Activated CD4-positive, alpha-beta T cell treated with anti-CD3 and anti-CD28 coated beads for 24 hours (primary cell): ENCODE measurements at places on chromosomes 1 and 21.

DNA sequence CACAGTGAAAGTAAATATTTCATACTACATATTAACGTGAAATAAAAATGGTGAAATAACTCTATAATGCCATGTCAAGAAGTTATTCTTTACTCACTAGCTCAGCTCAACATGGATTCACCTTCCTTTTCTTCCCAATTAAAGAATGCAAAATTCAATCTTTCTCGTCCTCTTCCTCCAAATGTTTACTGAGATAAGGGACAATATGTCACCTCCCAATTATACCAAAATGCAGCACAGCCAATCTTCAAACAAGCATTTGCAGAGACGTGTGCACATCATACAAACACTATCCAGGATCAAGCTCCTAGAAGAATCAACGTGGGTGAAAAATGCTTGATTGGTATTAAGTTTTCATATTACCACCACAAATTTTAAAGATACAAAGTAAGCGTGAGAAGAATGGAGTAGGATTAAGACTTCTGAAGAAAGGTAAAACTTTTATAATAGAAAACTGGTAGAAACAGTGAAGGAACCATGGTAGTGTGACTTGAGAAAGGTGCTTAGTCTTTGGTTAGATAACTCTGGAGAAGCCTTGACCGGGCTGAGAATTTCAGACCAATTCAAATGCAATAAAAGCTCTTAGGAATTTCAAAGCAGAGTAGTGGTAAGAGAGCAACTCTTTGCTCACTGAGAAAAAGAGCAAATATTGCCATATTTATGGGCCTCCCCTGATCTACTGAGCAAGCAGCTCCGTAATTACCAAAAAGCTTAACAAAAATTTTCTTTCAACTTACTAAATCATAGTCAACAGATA lies 7.2 kb downstream of the PTP4A2 start:
- no peak for DNase-seq

GRCh38 chr1:37169743-37170275 lies 135.5 kb upstream of the GRIK3 start:
- DNase-seq = no peak

- no peak for DNase-seq
Observed at GRCh38 chr1:67840449-67840848, 7.2 kb upstream of the GNG12 start.

DNA sequence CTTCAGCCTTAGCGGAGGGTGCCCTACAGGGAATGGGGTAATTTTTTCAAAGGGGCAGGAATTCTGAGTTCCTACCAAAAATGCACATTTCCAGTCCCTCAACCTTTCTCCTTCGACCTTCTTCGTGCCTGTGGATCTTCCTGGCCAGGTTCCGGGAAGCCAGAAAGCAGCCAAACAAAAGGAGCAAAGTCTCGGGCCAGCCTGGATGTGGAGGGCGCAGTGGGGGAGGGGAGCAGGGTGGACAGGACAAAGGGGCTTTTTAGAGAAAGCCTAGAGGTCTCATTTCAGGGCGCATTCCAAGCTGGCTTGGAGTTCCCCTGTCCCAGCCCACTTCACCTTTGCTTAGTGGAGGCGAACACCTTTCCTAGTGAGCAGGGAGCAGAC lies 2.9 kb upstream of the INAVA start:
- DNase-seq = no peak

GRCh38 chr1:154551474-154551873 lies 7.0 kb downstream of the UBE2Q1 start:
- DNase-seq = no peak

- DNase-seq = no peak
Observed at GRCh38 chr1:79310609-79311008, 304.1 kb upstream of the ADGRL4 start.

- no peak for DNase-seq
Observed at GRCh38 chr1:37143800-37144199, 109.5 kb upstream of the GRIK3 start.

DNA sequence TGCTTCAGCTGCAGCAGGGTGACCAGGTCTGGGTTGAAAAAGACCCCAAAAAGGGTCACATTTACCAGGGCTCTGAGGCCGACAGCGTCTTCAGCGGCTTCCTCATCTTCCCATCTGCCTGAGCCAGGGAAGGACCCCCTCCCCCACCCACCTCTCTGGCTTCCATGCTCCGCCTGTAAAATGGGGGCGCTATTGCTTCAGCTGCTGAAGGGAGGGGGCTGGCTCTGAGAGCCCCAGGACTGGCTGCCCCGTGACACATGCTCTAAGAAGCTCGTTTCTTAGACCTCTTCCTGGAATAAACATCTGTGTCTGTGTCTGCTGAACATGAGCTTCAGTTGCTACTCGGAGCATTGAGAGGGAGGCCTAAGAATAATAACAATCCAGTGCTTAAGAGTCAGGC lies 2.9 kb downstream of the C1QA start:
- no peak for DNase-seq

DNA sequence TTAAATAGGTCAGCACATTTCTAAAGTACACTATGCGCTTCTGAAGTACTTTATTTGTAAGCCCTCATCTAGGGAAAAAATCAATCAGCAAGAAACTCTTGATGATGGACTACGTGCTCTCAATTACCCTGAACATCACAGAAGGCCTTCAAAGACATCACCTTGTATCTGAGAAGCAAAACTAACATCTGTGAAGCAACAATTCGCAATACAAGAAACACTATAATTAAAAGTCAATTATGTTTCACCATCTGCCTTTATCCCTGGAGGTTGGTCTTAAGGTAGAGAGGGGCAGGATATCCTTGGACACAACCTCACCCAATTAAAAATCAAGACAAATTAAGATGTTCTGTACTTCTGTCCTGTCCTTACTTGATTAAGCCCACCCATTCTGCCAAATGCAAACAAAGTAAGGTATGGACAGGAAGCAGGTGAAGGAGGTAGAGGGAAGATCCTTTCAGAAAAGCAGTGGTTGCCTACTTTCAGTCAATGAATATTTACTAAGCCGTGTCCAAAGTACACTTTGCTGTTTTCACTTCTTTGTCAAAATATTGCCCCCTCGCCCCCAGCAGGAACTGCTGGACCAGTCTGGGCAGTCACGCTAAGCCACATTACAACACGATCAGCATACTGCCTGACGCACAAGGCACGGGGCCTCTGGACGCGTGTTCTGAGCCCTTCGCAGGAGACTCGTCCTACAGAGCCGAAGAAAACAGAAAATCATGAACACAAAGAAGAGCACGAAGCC lies 887 bp downstream of the SLC19A2 start:
- DNase-seq = no peak

DNA sequence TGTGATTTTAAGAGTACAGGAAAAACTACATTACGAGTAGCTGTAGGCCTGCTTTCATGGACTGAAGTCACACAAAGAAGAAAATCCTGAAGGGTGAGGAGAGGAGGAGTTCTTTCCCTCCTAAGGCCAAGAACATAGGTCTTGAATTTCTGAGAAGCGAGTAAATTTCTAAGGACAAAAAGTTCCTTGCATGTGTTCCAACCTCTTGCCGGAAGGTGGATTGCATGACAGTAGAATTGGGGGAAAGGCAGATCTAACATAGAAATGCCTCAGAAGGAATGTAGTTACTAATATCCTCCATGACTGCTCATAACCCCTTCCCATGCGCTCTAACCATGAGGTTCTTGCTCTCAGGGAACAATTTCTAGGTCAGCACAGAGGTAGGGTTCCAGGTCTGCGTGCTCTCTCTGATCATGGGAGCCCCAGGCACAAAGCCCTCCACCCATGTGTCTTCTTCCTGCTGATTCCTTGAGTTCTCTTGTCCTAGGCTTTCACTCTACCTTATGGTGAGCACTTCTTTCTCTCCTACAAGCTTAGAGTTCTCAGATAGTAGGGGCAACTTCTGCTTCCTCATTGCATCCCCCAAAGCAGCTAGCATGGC lies 13.7 kb downstream of the CD2 start:
- no peak for DNase-seq

- no peak for DNase-seq
Observed at GRCh38 chr1:201167041-201167991, 13.0 kb upstream of the TMEM9 start.
